ENCODE measurements at places on chromosomes 7 and 10. TPM values are rescaled to one million over a fixed set of nuclear protein-coding genes. Genes with fewer than 3 reads are reported as not detected.

Gene PLAC9
- total RNA-seq: not detected

Gene ITIH5
- total RNA-seq: not detected

Gene PRKAR2B
- 0.71 TPM for total RNA-seq

Gene OR2A12
- total RNA-seq: not detected

Gene EVX1
- not detected for total RNA-seq

Gene ADRB1
- total RNA-seq: not detected

Gene NOLC1
- 64.0 TPM for total RNA-seq

Gene STRIP2
- 0.11 TPM for total RNA-seq

Gene GNGT1
- total RNA-seq: not detected

Gene CLDN15
- 52.7 TPM for total RNA-seq

Gene PIK3AP1
- 5.2 TPM for total RNA-seq

Gene NRCAM
- total RNA-seq: 42.9 TPM

Gene CLCN1
- total RNA-seq: not detected

Gene SPDYE5
- total RNA-seq: 0.26 TPM

Gene CYP2C19
- not detected for total RNA-seq

Gene KAZALD1
- total RNA-seq: not detected

Gene VSTM4
- not detected for total RNA-seq

Gene GRIFIN
- not detected for total RNA-seq

Gene AGR3
- total RNA-seq: not detected

Gene ADGRA1
- not detected for total RNA-seq

Gene CUZD1
- total RNA-seq: 4.1 TPM

Gene MICALL2
- 3.5 TPM for total RNA-seq

Gene AVL9
- 45.3 TPM for total RNA-seq

Gene RFC2
- total RNA-seq: 15.6 TPM

Gene JAKMIP3
- total RNA-seq: 0.16 TPM

Gene DEPP1
- not detected for total RNA-seq

Gene C10orf67
- total RNA-seq: not detected

Gene ZNF736
- total RNA-seq: 51.9 TPM

Gene PIP
- not detected for total RNA-seq

Gene HOGA1
- total RNA-seq: not detected

Gene CALML3
- not detected for total RNA-seq

Gene OR2A5
- total RNA-seq: not detected

Gene HABP2
- not detected for total RNA-seq

Gene NUTM2E
- 0.96 TPM for total RNA-seq

Gene PLEKHS1
- total RNA-seq: not detected

Gene MACC1
- total RNA-seq: 0.18 TPM

Gene C7orf33
- not detected for total RNA-seq

Gene ELN
- total RNA-seq: not detected

Gene RNF148
- not detected for total RNA-seq

Gene AKR1C1
- 3.4 TPM for total RNA-seq

Gene KAT6B
- total RNA-seq: 70.3 TPM
